ENCODE measurements at places on chromosomes 7 and 10. TPM values are rescaled to one million over a fixed set of nuclear protein-coding genes. Genes with fewer than 3 reads are reported as not detected.

GRCh38 chr7:80207501-80207900 lies 72.9 kb downstream of the GNAI1 start:
- DNase-seq = no peak
- H3K36me3 ChIP-seq = peaks cover 5% of the 10 kb centered on the region
- no peaks in the 10 kb centered on the region for H3K27me3 ChIP-seq

- no peaks in the 10 kb centered on the region for H3K4me1 ChIP-seq
- peaks cover 17% of the 10 kb centered on the region for H3K27me3 ChIP-seq
- H3K27ac ChIP-seq = no peak overlapping the region
- no peak overlapping the region for H3K4me3 ChIP-seq
- H3K36me3 ChIP-seq = no peaks in the 10 kb centered on the region
These were observed 27.9 kb upstream of the ABLIM1 start for GRCh38 chr10:114686013-114686412.

GRCh38 chr10:104035194-104036068 lies 50.2 kb downstream of the COL17A1 start:
- H3K4me3 ChIP-seq = no peak overlapping the region
- H3K36me3 ChIP-seq = no peaks in the 10 kb centered on the region
- DNase-seq = no peak
- no peak overlapping the region for H3K27ac ChIP-seq
- no peaks in the 10 kb centered on the region for H3K27me3 ChIP-seq

GRCh38 chr10:52074505-52075026 lies 239.5 kb upstream of the DKK1 start:
- H3K27me3 ChIP-seq = no peaks in the 10 kb centered on the region
- H3K36me3 ChIP-seq = no peaks in the 10 kb centered on the region
- peaks cover 4% of the 10 kb centered on the region for H3K4me1 ChIP-seq
- DNase-seq = no peak
- H3K27ac ChIP-seq = no peak overlapping the region

The ECD gene
- total RNA-seq = 35.2 TPM

Data from activated T-helper 2 cell treated with anti-CD3 and anti-CD28 coated beads, Interferon-gamma antibody, Interleukin-2, Interleukin-4, amounts not matched to agents 10 μg/mL and 5 μg/mL and 100 μg/mL, durations not matched to agents 14 hours and 24 hours and 36 hours (primary cell).